AG10803 (cell line): ENCODE measurements at places on chromosomes 5 and 9.

DNA sequence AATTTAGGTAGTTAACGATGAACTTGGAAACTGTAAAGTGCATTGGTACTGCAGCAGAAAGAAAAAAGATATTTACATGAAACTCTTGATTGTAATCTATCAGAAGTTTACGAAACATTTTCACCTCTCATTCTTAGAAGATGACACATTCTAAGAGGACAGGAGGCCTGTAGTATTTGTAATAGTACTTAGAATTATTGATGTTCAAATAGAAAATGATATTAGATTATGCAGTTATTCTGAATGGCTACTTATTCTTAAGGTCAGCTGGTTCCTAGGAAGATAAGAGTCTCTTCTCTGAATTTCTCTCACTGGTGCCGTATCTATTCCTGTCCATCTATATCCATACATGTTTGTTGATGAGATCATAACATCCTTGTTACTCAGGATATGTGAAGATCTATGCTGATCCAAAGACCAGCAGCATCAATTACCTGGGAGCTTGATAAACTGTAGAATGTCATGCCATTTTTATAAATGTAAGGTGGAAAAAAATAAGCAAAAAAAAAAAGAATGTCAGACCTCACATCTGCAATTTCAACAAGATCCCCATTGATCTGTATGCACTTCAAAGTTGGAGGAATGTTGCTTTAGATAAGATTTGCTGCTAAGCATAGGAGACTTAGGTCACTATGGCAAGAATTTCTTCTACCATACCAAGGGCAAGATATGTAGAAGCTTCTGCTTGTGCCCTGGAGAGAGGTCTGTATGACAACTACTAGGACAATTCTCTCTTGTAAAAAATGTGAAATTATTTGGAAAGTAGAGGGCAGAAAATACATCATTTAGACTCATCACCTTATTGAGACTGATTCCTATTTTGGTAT, 42.4 kb upstream of the RICTOR start:
- DNase-seq = no peak

GRCh38 chr5:87411586-87411972, 1.2 kb downstream of the CCNH start:
- no peak for DNase-seq

- DNase-seq = no peak
Observed at GRCh38 chr9:133349965-133350616, 2.1 kb downstream of the RPL7A start.

DNA sequence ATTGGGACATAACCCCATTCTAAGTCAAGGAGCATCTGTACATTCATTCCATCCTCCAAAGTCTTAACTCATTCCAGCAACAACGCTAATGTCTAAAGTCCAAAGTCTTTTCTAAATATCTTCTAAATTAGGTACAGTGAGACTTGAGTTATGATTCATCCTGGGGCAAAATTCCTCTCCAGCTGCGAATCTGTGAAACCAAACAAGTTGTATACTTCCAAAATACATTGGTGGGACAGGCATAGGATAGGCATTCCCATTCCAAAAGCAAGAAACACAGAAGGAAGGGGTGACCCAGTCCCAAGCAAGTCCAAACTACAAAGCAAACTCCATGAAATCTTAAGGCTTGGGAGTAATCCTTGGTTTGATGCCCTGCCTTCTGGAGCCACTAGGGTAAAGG, 97.6 kb upstream of the FANCC start:
- peak; percentile 36 for DNase-seq

GRCh38 chr5:50653946-50654345, 12.5 kb upstream of the PARP8 start:
- DNase-seq = no peak

- DNase-seq = no peak
Observed at GRCh38 chr9:127177231-127177630, 54.8 kb upstream of the ANGPTL2 start.

GRCh38 chr5:17463653-17464052, 34.4 kb upstream of the TAF11L2 start:
- no peak for DNase-seq

DNA sequence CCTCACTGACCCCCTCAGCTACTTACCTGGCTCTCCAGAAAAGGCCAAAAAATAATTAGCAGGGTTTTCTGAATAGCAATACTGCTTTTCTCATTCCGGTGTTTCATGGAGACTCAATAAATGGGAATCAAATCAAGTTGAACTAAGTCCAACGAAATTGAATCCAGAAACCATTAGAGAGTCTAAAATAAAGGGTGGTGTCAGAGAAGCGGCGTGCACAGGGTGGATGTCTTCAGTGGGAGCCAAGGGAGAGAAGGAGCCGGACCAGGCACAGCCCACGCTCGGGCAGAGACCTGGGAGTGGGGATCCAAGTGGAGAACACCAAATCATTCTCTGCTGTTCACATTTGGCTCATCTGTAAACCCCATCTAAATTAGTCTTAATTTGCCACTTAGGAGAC, 40.2 kb upstream of the WWC1 start:
- no peak for DNase-seq

DNA sequence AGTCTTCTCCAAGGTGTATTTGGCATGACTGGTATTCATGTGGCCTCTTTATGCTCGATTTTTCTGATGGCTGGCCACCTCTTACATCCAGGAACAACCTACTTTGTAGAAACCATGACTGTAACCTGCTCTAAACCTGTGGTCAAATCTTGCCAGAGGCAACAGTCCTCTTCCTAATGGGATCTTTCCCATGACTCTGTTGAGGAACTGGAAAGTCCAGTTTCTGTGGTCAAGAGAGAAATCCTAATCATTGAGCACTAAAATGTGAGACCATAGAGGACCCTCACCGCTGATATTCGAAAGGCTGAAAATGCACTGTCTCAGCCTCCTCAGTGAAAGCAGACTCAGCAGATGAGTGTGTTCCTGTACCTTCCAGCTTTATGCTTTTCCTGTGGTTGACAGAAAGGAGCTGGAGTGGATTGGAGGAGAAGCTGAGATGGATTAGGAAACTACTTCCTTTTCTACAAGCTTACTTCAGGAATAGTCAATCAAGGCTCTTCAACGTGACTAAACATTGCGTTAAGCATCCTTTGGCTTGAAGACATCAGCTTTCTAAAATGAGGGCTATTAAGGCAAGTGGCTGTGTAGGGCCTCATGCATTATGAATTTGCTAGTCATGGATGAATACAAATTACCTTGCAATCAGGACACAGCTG, 69.7 kb upstream of the DAPK1 start:
- DNase-seq = no peak

DNA sequence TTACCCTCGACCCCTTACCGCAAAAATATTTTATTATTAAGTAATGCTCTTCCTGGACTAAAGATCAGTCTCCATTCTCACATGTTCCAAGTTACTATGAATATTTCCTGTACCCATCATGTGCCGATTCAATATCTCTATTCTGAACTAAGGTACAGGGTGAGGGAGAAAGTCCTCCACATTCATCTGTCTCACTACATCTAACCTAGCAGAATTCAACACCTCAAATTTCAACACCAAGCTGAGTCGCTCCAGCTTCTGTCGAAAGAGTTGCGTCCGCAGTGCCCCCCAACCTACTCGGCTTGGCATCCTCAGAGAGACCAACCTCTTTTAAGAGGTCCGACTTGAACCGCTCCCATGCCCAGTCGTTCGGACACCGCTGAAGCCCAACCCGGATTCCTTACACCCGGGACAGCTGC, 1.0 kb downstream of the CERT1 start:
- DNase-seq = peak; percentile 47
